MM.1S (cell line): ENCODE measurements at places on chromosomes 4 and X.

GRCh38 chr4:100117750-100118149 is 72.5 kb downstream of the DDIT4L start:
- no peak for DNase-seq

GRCh38 chr4:185108669-185109068 is 34.4 kb upstream of the SLC25A4 start:
- DNase-seq, result no peak

- DNase-seq, result no peak
These were observed 86.7 kb downstream of the PTTG2 start for GRCh38 chr4:38046727-38047489.

GRCh38 chr4:108458681-108459080 is 161.7 kb upstream of the RPL34 start:
- DNase-seq, result no peak

DNA sequence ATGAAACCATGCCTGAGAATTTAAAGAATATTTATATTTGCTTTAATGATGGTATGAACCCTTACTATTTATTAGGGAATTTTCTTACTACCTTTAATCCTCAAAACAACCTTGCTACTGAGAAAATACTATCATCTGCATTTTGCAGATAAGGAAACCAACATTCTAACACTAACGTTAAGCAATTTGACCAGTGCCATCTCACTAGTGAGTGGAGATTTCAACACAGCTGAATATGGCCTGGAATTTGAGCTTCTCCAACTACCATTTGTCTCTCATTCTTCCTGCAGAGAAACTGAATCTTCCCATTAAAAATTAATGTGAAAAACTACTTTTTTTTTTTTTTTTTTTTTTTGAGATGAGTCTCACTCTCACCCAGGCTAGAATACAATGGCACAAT is 380.9 kb upstream of the SMIM31 start:
- DNase-seq, result no peak

DNA sequence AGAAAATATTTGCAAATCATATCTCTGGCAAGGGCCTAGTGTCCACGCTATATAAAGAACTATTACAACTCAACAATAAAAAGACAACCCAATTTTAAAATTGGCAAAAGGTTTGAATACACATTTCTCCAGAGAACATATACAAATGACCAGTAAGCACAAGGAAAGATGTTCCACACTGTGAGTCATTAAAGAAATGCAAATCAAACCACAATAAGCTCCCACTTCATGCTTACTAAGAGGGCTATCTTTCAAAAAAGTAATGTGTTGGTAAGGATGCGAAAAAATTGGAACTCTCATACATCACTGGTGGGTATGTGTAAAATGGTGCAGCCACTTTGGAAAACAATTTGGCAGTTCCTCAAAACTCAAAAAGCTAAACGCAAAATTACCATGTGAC is 884.0 kb upstream of the INTU start:
- no peak for DNase-seq
